ENCODE measurements at places on chromosomes 13 and 19. TPM values are rescaled to one million over a fixed set of nuclear protein-coding genes. Genes with fewer than 3 reads are reported as not detected.

- DNase-seq, result no peak
Observed at GRCh38 chr13:64423467-64423866, 2806.7 kb downstream of the PCDH9 start.

DNA sequence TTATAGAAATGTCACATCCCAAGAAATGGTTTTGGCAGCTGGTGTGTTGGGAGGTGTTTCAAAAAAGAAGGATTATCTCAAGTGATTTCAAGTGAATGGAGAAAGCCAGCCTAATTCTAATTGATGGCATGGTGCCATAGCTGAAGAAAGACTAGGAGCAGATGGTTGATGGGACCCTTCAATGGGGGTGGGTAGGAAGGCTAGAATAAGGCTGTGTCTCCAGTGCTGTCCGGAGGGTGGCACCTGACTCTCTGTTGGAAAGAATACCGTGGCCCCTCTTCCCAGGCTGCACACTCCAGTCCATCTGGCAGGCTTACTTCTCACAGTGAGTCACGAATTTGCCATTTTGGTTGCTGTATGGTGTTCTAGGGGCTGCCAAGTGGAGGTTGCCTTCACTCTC is 51.0 kb upstream of the GPR12 start:
- no peak for DNase-seq

- DNase-seq, result no peak
Observed at GRCh38 chr13:91167706-91168385, 179.6 kb upstream of the MIR17HG start.

DNA sequence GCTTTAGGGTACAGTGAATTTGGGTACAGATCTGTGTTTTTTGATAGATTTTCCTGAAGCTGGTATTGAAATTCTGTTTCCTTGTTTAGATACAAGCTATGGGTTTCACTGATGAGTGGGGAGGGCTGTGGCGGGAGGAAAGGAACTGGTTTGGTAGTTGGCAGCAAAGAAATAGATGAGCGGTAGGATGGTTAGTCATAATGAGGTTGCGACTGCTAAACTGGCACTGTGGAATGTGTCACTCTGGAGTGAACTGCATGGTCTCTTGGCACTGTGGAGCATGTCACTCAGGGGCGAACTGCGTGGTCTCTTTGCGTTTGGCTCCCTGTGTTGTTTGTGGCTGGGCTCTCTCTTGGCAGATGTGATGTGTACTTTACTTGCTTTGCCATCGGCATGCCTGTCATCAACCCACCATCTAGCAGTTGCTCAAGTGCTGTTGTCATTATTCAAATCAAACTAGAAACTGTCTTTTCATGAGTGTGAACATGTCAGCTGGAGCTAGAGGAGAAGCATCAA is 82.1 kb downstream of the ATP8A2 start:
- no peak for DNase-seq

DNA sequence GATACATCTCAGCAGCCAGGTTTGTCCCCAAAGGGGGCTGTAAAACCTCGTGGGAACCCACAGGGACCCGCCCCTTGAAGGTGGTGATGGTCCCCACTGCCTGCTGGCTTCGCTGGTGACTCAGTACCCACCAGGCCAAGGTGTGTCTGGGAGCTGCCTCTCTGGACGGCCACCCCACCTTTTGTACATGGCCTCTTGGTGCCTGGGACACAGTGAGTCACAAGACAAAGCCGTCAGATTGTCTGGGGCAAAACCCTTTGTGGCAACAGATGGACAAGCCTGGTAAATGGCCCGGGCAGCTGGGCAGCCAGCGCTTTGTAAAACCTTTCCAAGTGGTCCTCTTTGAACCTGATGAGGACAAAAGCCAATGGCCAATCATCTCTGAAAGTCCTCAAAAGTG is 27.9 kb upstream of the KLF2 start:
- DNase-seq, result no peak

DNA sequence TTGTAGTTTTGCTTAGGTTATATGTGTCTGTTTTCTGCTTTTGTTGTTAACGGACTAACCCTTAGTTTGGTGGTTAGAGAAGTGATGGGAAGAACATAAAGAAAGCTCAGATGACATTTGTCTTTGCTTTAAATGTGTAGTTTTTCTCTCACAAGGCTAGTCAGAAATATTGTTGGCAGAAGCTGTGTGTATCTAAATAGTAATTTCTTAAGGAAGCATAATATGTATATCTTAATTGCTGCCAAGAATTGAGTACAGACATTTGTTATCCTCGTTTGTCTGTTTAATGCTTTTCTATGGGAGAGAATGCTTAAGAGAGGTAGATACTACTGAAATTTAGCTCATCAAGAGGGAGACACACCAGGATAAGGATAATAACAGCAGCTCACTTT is 2.7 kb downstream of the RGCC start:
- no peak for DNase-seq

- DNase-seq, result no peak
Observed at GRCh38 chr19:1427221-1427920, 10.8 kb upstream of the RPS15 start.

DNA sequence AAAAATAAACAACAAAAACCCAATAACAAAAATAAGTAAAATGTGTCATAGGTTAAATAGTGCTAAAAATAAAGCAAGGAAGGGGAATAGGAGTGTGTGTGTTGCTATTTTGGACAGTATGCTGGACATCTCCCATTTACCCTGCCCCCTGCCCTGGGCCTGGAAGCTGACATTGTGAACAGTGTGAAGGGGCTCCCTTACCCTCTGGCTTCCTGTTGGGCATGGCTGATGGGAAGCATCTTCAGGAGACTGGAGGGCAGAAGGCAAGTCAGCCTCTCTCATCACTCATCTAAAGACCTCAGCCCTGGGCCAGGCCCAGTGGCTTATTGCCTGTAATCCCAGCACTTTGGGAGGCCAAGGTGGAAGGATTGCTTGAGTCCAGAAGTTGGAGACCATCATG is 26.7 kb downstream of the KCTD15 start:
- DNase-seq, result no peak

DNA sequence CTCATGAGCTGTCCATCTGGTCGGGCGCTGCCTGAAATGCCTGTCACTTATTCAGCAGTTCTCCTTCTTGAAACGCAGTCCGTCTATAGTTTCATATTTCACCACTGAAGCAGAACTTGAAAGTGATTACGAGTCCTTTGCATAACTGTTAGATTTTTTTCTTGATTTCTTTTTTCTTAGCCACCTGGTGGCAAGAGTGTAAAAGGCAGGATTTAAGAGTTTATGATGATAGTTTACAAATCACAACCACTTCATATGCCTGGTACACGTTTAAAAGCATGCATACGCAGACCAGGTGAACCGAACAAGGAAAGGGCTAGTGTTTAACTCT is 45.8 kb downstream of the GGACT start:
- no peak for DNase-seq

GRCh38 chr13:39249982-39250381 is 211.7 kb downstream of the NHLRC3 start:
- no peak for DNase-seq

DNA sequence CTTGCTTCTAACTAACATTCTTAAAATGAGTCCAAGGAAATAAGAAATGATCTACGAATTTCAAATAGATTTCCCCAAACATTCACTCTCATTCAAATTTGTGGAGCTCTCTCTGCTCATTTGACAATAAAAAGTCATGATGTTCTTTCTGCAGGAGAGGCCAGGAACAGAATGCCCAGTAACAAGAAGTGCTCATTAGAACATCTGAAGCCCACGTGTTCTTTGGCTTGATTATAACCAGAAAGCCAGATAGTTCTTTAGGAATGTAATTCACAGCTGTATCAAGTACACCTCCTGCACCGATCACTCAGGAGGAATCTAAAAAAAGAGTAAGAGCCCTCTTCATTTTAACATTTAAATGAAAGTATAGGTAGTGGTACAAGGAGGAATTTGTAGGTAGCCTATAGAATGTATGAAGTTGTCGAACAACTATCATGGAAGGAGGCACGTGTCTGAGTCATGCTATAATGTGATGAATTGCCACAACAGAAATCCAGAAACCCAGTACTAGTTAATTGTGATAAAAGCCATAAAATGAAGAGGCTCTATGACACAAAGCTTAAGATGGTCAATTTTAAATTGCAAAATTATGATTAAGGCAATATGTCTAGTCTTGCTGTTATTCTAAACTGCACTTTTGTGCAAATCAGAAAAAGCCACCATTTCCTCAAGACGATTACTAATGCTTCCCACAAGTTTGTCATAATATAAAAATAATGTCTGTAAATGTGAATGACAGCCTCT is 12.8 kb downstream of the MEDAG start:
- DNase-seq, result no peak

DNA sequence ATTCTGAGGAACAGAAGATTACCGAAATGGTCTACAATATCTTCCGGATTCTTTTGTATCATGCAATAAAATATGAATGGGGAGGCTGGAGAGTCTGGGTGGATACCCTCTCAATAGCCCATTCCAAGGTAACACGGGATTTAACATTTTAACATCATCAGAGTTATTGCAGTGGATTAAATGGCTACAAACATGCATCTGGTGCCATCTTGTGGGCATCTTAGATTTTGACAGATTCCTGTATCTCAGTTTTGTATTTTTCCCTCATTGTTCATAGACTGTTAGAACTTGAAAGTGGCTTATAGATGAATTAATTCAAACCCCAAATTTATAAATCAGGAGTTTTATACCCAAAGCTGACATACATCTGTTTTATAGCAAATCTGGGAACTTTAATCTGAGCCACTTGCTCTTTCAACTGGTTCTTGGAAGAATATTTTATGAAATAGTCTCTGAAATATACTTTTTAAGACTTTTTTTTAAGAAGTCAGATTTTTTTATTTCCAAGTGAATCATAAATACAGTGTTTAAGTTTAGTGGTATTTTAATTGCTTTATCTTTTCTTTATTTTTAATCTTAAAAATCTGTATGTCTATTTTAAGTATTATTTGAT is 215.2 kb downstream of the NBEA start:
- peak; percentile 29 for DNase-seq

DNA sequence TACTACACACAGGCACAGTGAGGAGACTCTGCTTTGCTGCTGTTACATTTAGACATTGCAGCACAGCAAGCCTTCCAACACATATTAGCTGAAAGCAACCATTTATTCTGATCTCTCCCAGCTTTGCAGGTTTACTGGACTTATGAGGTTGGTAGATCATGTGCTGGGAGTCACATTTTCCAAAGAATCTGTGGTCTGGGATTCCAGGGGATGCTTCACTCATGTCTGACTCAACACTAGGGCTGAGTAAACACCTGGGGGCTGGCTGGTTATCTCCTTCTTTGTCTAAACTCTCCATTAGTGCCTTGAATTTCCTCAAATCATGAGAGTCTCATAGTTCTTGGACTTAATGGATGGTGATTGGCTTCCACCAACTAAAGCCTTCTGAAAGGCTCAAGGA is 5.4 kb upstream of the LGALS13 start:
- no peak for DNase-seq

DNA sequence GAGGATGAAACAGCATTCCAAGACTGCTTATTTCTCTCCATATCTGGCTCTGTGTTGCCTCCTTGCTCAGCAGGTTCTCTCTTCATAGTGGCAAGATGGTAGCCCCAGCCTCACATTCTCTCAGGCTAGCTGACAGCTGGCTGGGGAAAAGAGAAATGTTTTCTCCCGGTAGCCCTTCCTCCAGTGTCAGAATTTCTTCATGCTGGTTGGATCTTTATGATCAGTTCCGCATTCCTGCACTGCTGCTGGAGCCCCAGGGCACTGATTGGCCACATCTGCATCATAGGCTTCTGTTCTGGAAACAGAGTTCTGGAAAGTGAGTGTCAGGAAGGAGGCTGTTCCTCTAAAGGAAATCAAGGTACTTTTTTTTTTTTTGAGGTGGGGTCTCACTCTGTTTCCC is 24.6 kb downstream of the POP4 start:
- no peak for DNase-seq

DNA sequence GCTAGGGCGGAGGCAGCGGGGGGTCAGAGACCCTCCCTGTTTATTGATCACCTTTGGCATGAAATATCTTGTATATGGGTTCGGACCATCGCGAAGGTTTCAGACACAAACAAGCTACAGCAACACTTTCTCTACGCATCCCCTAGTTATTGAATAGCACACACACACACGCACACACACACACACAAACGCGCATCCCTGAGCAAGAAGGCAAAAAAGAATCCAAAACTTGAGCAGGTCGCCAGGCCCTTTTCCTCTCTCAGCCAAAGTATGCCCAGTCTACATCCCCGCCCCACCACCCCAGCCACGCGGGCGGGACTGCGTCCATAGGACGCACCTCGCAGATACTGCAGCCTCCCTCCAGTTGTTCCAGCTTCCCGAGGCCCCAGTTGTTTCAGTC is 16.0 kb downstream of the POU4F1 start:
- no peak for DNase-seq

SYNE4 gene
- polyA plus RNA-seq, result 1.7 TPM

DNA sequence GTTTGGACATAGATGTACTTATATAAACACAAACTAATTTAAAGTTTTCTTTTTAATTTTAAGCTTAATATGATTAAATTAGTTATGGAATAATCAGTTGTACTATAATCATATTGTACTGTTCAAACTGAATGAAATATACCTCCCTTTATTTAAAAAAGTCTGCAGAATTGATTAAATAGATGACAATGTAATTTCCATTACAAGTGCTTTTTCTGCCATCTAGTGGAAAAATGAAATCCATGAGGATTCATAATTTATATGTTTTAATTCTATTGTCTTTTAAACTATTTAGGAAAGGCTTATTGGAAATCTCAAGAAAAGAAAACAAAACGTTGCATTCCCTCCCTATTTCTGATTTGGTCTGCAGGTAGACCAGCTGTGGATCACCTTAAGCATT is 30.9 kb downstream of the MZT1 start:
- DNase-seq, result no peak

MTUS2 gene
- polyA plus RNA-seq, result 1.9 TPM

DNA sequence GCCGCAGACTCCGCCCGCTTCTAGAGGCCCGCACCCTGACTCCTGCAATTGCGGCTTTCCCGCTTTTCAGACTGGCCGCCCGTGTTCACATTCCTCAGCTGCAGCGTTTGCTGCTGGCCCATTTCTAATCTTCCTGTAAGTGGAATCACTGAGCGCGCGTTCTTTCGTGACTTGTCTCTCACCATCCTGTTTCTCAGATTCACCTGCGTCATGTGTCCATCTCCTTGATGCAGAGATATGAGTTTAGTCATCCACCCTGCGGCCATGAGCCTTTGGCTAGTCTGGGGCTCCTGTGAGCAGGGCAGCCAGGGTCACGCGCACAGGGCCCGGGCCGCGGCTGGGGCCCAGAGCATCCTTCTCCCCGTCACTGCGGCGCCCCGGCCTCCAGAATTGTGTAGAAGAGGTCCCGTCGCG is 110.0 kb downstream of the CRYL1 start:
- DNase-seq, result no peak

GRCh38 chr19:47257411-47258169 is 1.3 kb downstream of the CCDC9 start:
- DNase-seq, result no peak

LRFN3 gene
- polyA plus RNA-seq, result 16.8 TPM

All from left renal pelvis (tissue), 4 donors.